ENCODE measurements at places on chromosomes 7 and 10.

DNA sequence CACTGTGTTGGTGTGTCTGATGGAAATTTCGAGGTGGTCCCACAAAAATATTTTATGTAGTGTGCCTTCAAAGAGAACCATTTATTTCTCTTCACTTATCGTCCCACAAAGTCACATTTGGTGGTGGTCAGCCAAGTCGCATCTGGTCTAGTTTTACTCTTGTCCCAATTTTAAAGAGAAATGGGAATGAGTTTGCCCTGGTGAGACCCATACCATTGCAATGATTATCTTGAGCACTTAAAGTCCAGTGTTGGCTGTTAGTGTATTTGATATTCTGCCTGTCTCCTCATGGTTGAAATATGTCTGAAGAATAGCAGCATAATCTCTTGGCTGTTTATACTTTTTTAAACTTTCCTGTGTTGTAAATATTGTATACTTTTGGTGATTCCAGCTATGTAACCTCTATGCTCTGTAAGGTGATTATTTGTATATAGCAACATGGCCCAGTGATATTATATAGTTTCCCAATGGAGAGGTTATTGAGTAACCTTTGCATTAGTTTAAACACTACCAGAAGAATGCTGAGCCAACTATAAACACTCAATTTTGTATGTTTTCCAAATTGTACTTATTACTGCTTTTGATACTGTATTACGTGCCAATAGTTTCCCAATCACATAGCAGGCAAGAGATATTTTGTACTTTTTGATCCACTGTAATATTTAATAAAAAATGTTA, 172.2 kb downstream of the RTKN2 start:
- no peak for DNase-seq

DNA sequence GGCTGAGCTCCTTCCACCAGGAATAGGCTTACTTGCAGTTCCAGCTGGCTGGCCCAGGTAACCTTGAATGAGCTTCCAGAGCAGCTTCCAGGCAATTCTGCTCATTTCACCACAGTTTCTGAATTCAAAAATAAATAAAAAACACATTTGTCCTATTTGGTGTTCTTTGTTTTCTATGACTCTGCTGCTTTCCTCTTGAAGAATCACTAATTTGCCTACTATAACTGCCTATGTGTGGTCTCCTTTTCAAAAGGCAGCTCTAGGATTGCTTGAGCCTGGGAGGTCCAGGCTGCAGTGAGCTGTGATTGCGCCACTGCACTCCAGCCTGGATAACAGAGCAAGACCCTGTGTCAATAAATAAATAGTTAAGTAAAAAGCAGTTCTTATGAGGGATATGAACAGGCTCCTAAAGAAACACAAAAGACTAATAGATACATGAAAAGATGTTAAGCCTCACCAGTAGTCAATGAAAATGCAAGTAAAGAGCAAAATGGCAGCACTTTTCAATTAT, 19.5 kb upstream of the TNPO3 start:
- DNase-seq = no peak

DNA sequence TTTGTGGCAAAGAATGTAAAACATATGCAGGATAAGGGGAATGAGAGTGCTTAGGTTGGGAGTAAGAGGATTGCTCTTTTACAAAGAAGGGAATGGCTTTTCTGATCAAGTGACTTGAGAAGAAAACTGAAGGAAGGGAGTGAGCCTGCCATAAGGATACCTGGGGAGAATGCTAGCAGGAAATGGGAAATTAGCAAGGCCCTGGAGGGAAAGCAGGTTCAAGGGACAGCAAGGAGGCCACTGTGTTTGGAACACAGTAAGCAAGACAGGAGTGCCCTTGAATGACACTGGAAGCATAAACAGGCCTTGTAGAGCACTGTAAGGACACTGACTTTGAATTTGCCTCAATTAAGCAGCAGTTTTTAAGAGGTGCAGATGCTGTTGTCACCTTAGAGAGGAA, 1069.9 kb downstream of the DNAJB9 start:
- no peak for DNase-seq

DNA sequence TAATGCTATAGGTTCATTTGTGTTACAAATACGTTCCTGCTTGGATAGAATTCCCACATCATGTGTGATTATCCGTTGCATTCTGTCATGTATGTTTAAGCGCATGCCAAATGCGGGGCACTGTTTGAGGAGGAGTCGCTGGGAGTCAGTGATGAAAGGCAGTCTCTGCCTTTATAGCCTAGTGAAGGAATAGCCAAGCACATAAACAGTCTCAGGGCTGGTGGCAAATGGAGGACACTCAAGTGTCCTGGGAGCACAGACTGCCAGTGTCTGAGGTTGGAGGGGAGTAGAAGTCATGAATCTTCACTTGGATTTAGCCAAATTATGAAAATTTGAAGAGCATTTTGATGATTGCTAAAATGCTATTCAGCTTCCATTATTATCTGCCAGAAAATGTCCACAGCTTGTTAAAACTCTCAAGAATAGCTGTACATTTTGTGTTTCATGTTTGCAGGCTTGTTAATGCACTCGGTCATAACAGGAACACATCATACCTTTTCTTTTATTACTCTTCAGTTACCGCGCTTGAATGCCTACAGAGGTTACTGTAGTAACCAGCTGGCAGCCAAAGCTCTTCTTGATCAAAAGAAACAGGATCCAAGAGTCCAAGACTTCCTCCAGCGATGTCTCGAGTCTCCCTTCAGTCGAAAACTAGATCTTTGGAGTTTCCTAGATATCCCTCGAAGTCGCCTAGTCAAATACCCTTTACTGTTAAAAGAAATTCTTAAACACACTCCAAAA, 41.6 kb downstream of the NET1 start:
- no peak for DNase-seq

GRCh38 chr10:62972103-62972502, 155.9 kb upstream of the EGR2 start:
- no peak for DNase-seq

GRCh38 chr7:20220921-20221547, 3.9 kb upstream of the MACC1 start:
- DNase-seq = no peak

DNA sequence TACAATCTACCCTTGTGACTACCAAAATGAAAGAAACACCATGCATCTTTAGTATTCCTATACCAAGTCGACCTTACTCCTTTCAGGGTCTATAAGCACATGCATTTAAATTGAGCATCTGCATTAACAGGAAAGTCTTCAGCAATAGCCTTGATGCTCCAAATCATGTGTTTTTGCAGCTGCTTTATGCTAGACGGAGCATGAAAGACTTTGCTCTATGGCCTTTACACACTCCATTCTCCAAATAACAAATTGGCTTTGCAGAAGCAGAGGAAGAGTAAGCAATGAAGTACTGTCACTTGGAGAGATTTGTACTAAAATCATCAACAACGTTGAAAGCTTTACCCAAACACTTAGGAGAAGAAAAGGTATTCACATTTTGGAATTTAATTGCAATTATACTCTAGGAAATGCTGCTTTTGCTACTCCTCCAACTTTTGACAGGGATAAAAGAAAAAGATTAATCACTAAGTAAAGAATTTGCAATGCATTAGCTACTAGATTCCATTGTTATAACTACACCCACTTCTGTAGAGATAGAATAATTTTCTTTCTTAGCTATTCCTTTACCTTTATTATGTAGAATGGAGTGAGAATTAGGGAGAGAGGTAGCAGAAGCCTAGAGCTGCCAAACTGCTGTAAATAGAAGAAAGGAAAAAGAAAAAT, 131.8 kb downstream of the SEMA3E start:
- no peak for DNase-seq

GRCh38 chr7:110839866-110840265, 251.1 kb upstream of the LRRN3 start:
- DNase-seq = no peak

GRCh38 chr7:136030330-136030729, 53.2 kb upstream of the MTPN start:
- DNase-seq = no peak

DNA sequence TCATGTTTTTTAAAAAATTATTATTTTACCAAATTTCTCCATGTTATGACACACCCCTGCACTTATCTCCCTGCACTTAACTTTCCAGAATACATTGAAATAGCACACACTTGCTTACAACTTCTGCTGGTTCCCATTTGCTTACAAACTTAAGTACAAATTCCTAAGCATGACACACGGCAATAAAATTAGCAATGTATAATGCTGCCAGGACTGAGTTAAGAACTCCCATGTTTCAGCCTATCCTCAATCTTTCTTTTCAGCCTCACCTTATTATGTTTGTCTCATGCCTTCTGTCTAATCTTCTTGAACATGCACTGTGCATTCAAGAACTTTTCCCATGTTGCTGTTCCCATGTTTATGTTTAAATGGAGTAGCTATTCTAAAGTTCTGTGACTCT, 40.8 kb downstream of the PRPS1L1 start:
- DNase-seq = no peak

DNA sequence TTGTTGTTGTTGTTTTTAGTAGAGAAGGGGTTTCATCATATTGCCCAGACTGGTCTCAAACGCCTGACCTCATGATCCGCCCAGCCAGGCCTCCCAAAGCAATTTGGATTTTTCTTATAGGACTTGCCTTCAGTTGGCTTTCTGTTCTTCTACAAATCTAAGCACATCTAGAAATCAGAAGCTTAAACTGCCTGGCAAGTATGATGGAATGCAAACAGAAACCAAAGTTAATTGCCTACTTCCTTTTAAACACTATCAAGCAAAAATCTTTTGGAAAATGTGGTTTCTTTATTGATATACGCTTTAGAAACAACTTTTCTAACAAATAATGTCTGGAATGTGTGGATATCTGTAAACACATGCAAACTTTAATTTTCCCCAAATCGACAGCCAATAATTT, 64.9 kb downstream of the USP6NL start:
- no peak for DNase-seq

GRCh38 chr10:21528236-21529031, 3.0 kb upstream of the SKIDA1 start:
- DNase-seq = peak; percentile 28

- DNase-seq = no peak
These were observed 255.2 kb downstream of the MDFIC start for GRCh38 chr7:115177103-115177502.

DNA sequence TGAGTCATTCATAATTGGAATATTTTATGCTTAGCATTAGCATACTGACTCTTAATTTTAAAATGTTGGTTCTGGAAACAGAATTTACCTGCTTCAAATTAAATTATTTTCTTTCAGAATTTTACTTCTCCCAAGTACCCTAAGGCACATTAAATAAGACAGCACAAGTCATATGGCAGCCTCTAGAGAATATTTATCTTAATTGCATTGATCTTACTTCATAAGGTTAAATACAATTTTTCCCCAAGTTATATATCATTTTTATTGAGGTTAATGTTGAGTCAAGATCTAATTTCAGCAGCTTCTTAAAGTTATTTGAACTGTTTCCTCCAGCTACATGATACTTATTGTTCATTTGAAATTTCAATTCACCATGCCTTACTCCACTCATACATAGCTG, 123.1 kb upstream of the IMMP2L start:
- no peak for DNase-seq

GRCh38 chr7:45525057-45525456, 49.1 kb upstream of the ADCY1 start:
- no peak for DNase-seq

All from HuH-7 (cell line).